ENCODE measurements at places on chromosomes 3 and 15.

DNA sequence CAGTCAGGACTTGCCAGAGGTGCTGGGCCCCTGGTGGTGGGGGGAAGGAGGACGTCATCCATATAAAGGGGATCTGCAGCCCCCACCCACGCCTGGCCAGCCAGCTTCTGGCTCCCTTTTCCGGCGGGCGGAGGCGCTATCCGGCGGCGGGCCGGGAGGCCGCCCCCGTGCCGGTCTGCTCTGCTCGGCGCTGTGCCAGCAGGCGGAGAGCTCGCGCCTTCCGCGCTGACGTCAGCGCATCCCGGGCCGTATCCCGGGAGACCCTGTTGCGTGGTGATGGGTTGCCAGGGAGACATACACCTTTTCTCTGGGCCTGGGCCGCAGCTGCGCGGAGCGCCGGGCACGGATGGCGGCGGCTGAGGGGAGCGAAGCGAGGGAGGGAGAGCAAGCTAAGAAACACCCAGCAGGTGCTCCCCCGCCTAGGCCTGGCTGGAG lies 1.1 kb downstream of the FAM131A start:
- DNase-seq, result no peak

DNA sequence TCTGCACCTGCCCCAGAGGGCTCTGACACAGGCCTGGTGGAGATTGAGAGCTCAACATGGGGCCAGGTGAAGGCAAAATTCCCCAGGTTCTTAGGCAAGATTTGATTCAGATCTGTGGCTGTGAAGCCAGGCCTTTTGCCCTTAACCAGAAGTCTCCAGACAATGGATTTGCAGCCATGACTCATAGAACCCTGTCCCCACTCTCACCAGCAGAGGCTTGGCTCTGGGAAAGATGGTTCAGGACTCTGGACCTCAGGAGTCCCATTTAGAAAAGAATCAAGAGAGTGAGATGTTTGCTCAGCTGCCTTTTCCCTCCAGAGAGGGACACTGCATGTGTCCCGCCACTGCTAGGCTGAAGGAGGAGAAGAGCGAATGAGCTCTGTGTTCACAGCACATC lies 361.4 kb upstream of the ICE2 start:
- DNase-seq, result no peak

DNA sequence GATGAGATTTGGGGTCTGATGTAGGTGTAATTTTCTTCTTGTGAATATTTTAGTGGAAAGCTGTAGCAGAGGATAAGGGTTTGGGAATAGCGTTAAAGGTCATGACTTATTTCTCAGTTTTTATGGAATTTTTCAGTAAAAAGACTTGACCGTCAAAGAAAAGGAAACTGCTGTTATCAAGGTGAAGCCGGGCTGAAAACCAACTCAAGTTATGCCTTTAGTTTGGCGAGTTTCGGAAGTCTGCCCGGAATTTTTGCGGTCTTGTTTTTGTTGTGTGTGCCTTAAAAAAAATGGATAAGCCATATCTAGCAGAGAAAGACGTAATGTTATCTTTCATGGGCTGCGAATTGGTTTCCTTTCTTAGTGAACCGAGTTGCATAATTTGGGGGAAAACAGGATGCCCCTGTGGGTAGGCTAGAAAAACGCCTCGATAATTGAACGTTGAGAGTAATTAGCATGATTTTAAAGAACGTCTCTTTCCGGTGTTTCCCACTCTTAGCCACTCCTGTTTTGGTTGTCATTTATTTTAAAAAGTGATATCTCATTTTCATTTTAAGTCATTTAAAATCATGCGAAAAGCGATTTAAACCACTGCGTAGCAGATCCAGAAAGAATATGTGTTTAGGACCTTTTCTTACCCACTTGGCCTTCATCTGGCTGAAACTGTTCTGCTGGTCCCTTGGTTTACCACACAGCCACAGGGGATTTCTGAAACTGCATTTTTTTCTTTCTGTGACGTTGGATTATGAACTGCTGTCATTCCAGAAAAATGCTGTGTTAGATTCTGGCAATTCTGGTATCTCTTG lies 1.1 kb downstream of the NFKBIZ start:
- DNase-seq, result peak; percentile 18

DNA sequence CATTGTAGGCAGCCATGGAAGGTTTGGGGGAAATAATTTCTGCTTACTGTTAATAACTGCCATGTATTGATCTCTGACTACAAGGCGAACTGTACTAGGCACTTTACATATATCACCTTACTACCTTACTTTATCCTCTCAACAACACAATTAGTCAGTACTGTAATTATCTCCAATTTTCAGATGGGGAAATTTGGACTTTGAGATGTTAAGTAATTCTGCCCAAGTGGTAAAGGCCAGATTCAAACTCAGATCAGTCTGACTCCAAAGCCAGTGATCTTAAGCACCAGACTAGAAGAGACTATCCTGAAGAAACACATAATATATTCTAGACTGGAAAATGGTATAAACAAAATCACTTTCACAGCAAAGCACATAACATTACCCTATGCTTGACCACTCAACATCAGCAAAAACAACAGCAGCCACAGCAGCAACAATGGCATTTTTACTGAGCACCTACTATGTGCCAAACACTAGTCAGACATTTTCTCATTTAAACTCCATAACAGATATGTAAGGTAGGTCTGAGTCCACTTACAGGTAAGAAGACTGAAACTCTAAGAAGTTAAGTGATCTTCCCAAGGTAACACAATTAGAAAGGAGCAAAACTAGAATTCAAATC lies 13.1 kb downstream of the MTHFS start:
- DNase-seq, result no peak

DNA sequence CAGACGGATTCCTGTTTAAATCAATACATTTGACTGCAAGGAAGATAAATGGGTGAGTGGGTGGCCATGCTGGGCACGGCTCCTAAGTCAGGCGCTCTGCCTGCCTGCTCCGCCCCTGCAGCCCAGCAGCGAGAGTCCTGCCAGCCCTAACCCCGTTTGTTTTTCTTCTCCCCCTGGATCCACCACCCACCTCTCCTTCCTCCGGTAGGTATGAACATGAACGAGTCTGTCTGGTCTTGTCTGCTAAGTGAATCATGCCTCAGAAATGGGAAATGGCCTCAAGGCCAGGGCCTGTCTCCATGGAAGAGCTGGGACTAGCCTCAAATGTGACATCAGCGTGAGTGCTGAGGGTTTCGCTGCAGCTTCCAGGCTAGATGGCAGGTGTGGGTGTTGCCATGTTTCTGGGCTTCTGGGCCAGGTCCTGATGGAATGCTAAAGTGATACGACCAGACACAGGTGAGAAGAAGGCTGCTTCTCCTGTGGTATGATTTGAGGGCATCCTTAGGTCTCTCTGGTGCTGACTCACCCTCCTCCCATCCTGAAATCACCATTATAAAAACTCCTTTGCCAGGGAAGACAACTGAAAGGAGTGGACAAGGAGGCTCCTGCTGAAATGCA lies 5.6 kb upstream of the FEM1B start:
- no peak for DNase-seq

DNA sequence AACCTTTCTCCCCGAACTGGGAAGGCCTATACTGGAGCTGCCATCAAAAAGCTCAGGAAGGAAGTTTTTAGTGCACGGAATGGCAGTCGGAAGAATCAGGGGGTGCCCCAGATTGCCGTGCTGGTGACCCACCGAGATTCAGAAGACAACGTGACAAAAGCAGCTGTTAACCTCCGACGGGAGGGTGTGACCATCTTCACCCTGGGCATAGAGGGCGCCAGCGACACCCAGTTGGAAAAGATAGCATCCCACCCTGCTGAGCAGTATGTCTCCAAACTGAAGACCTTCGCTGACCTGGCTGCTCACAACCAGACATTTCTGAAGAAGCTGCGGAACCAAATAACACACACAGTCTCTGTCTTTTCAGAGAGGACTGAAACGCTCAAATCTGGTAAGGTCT lies 48.2 kb downstream of the COL6A6 start:
- no peak for DNase-seq

DNA sequence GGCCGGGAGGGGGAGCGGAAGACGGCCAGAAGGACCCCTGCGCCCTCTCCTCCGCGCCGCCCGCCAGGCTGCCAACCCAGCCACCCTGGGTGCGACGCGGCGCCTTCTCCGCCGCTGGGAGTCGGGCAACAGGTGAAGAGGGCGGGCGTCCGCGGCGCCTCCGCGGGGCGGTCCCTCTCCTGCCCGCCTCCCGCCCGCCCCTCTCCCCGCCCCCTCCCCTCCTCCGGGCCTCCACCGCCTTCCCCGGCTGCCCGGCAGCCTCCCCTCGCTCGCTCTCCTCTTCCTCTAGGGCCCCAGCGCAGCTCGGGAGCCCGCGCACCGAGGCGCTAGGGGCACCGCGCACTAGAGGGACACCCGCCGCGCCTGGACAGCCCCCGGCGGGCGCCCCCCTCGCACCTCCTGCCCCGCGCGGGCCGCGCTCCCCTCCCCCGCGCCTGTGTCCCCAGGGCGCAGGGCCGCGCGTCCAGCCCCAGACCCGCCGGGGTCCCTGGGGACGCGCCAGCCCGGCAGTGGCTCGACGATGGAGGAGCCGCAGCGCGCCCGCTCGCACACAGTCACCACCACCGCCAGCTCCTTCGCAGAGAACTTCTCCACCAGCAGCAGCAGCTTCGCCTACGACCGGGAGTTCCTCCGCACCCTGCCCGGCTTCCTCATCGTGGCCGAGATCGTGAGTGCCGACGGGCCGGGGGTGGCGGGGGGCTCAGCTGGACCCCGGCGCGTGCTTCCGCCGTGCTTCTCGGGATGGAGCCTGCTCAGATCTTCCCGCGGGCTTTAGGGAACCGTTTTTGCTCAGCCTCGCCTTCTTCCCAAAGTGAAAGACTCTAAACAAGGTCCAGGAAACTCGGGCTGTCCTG lies at the start of gene CMTM8:
Gene CMTM8, plus strand, starts transcription at position 228 of the 854 bp plus-strand sequence. Its CDS starts 293 bp downstream, at position 521.
- peak; percentile 26 for DNase-seq

All from stimulated activated CD4-positive, alpha-beta T cell treated with anti-CD3 and anti-CD28 coated beads, Interleukin-12 subunit alpha, Interleukin-12 subunit beta, amount 100 ng/mL, for 24 hours (primary cell).